ENCODE measurements at places on chromosomes 12 and 14.

DNA sequence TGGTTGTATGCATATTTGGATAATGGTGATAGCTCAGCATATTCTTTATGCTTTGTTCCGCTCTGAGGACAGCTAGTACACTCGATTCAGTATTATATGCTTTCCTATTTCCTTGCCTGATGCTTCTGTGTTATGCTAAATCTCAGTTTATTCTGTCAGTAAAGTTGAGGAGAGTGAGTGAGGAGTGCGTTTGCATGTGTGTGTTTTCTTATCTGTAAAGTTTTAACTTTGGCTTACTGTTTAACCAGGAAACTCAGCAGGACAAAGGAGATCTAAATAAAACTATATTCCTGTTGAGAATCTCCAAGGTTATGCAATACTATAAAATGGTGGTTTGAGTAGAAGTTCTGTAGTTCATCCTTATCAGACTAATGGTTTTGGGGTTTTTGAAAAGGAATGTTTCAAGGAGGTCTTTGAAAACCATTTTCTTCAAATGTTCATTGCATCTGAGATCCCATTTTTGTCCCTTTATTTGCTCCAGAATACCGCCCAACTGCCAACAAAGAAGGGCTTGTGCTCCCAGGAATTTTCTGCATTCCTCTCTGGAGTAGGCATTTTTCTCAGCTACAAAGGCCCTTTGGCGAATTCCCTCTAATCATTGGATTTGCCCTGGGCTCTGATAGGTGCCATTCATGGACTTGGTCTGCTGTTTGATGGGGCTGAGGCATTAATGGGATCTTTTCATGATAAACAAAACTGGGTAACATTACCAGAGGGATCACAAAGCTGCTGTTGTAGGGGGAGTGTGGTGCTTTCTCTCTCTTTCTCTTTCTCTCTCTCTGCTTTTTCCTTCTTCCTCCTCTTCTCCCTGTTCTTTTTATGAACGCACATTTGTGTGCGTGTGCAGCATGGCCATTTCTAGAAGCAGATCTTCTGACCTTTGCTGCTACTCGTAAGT lies 71.7 kb downstream of the HMGA2 start:
- DNase-seq = no peak

DNA sequence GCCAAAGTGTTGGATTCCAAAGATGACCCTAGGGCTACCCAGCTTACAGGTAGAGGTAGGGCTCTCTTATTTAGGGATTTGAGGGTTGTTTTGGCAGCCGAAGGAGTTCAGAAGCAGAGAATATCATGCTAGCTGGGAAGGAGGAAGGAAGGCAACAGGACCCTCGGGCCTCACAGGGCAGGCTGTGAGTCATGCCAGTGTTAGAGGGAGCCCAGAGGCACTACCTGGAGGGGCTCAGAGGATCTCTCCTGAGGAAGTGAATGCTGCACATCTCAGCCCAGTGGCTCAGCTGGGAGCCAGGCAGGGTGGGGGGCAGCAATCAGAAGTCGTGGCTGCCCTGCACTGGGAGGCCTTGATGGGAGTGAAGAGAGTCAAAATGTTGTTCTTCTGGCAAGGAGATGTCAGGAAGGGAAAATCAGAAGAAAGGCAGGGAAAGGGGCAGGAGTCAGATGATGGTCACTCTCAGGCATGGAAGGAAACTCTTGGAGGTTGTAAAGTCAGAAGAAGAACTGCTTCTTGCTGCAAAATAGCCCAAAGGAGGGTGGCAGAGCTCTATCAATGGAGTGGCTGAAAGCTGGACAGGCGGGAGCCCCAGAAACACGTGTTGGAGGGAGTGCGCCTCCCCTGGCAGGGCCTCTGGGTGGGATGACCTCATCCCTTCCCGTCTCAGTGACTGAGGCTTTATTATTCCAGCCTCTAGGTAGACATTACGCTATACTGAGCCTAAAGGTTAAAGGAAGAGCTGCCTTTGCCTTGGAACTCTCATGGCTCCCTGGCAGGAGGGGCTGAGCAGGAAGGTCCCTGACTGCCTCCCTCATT lies 141.3 kb downstream of the SMOC1 start:
- no peak for DNase-seq

- DNase-seq = no peak
These were observed 95.8 kb downstream of the DICER1 start for GRCh38 chr14:95061317-95062093.

- DNase-seq = no peak
These were observed 31.7 kb upstream of the DYNC1H1 start for GRCh38 chr14:101932673-101933072.

DNA sequence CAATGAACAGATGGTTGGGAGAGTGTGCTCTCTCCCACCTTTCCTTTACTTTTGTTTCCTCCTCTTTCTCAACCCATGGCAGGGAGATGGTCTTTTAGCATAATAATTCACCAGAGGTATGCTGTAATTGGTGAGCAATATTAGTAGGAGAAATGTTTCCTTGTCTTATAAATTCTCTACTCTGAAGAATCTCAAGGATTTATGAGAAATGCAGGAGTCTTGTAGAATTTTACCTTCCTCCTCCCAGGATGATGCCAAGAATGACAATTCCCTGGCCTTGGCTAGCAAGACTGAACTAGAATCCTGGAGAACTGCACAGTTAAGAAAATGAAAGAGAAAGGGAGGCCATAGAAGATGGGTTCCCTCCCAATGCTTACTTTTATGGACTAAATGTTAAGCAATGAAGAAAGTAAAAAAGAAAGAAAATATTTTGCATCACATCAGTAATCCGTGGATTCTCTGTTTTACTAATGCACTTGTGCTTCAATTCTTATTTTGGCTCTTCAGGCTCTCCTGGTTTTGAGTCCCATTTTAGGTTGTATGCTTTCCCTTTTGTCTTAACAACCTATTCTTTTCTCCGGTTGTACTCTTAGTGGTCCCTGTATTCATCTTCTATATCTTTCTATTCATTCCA lies 192.9 kb upstream of the GARIN6 start:
- DNase-seq = no peak

GRCh38 chr14:75711105-75711795 lies 50.2 kb downstream of the TTLL5 start:
- DNase-seq = peak; percentile 20
